Stimulated activated CD8-positive, alpha-beta memory T cell treated with anti-CD3 and anti-CD28 coated beads, Interleukin-12 subunit alpha, Interleukin-12 subunit beta, amount 100 ng/mL, for 1 hour (primary cell): ENCODE measurements at places on chromosomes 13 and 19.

GRCh38 chr13:27041341-27041740 lies 130.3 kb downstream of the USP12 start:
- no peak for DNase-seq

DNA sequence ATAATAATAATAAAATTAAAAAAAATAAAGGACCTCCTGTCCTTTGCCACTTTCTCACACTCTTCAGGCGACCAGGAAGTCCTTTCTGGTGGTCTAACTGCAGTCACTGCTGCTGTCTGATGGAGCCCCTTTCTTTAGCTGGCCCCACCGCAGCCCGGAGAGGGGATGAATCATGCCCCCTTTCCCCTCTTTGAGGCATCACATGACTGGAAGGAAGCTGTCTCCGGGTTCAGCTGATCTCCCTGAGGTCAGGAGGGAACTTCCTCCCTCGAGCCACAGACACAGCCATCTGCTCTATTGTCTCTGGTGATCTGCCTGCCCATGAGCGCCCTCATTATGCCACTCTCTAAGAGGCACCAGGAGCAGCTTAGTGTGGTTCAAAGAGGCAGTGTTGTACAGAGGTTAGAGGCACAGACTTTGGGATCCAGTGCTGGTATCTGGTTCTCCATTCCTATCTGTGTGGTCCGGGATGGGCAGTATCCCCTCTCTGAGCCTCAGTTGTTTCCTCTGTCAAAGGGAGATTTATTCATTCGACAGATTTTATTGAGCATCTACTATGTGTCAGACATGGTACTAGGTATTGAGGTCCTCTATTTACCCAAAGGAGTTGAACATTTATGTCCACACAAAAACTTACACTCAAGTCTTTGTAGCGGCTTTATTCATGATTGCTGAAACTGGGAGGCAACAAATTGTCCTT lies 30.0 kb downstream of the VAV1 start:
- peak; percentile 63 for DNase-seq

- DNase-seq, result no peak
Measured at GRCh38 chr13:31591642-31592233, 147.6 kb upstream of the RXFP2 start.

DNA sequence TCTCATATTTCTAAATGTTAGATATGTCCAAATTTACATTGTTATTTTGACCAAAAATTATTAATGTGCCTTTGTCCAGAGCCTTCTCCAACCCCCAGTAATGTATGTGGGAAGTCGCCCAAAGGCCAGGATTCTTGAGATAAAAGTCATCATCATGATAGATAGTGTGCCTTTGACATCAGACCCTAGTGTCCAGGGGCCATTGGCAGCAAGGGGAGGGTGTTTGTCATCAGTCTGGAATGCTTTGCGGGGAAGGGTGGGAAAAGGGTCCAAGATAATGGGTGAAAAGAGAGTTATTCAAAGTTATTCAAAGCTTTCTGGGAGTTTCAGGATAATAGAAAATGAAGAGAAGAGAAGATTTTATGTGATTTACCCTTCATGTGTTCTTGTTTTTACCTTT lies 909.5 kb upstream of the GPC6 start:
- DNase-seq, result no peak

DNA sequence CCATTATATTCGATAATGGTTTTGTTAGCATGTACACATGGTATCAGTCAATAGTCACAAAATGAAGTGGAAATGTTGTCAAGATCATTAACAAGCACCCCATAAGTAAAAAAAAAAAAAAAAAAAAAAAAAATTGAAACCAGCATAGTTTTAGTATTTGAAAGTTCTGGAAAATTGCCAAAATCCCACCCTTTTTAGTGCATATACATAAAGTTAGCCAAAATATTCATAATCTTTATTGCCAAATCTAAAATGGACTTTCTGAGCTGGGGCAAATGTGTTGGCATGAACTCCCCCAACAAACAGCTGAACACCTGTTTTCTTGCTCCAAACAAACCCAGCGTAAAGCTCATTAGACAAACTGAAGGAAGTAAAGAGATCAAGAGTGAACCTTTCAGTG lies 73.9 kb downstream of the MZT1 start:
- DNase-seq, result no peak

- peak; percentile 1 for DNase-seq
Measured at GRCh38 chr13:36819739-36820090, 693 bp downstream of the RFXAP start.
